ENCODE measurements at places on chromosomes 3 and 15. TPM values are rescaled to one million over a fixed set of nuclear protein-coding genes. Genes with fewer than 3 reads are reported as not detected.

NCBP2 gene
- 90.6 TPM for total RNA-seq

ETFA gene
- total RNA-seq: 223 TPM

CHRNA7 gene
- 0.10 TPM for total RNA-seq

SEMA7A gene
- 14.3 TPM for total RNA-seq

IQCF5 gene
- total RNA-seq: not detected

DNA sequence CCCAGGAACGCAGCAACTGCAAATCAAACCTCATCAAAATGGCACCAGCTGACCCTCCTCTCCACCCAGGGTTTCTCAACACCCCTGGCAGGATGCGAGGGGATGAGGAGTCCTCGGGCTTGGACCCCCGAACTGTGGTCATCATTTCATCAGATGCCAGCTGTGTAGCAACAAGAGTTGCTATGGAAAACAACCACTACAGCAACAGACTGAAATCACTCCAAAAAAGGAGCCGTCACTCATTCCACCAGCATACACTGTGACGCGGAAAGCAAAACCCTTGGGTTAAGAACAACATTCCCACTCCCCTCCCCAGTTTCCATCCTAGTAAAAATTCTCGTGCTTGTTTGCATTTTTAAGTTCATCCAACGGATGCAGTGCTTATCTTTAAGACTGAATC is 40.1 kb downstream of the VGLL4 start:
- no peak for DNase-seq

GRCh38 chr3:193021506-193022010 is 103.9 kb upstream of the MB21D2 start:
- no peak for DNase-seq

DNA sequence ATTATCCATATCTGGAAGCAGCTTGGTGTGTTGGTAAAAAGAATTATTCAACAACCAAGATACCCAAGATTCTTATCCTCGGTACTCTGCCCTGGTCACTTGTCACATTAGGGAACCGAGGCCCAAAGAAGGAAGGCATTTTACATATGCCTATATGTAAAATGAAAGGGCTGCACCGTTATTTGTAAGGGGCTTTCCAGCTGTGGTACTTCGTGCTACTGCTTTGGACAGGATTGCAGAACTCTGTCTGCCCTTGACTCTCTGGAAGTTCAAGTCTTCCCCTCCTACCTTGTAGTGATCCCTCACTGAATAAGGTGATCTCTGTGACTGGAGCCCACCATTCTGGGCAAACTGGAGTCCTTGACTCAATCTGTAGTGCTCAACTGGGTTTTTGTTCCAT is 198.9 kb upstream of the TOPAZ1 start:
- DNase-seq: no peak

DNA sequence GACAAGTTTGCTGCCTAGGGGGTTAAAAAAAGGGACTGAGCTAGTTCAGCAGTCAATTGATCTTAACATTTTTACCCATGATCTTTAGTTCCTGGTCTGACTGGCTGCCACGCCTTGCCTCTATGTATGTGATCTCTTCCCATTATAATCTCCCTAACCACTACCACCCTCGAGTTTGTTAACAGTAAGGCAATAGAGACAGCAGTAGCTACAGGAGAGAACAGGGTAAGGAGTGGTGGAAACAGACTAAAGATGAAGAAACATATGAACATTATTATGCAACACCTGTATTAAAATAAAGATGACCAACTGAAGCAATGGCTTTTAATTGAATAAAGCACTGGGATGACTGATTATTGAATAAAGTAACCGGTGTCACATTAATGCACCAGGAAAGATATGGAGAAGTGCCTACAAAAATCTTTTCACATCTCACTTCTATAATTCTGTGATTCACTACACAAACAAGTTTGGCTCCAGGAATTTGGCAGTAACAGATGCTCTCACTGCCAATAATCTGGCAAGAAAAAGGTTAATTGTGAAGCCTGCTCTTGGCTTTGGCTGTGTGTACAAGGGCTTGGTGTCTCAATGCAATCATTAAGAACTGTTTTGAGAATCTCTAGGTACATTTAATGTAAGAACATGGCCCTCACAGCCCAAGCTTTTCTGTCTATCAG is 95.7 kb downstream of the HHLA2 start:
- DNase-seq: no peak

All from A172 (cell line).